ENCODE measurements at places on chromosomes 1 and 21. TPM values are rescaled to one million over a fixed set of nuclear protein-coding genes. Genes with fewer than 3 reads are reported as not detected.

Gene DAB1
- 4.0 TPM for total RNA-seq

Gene PIGR
- total RNA-seq, result not detected

Gene ESPN
- 0.96 TPM for total RNA-seq

- no peak for DNase-seq
Observed at GRCh38 chr1:193614817-193615216, 428.4 kb upstream of the B3GALT2 start.

DNA sequence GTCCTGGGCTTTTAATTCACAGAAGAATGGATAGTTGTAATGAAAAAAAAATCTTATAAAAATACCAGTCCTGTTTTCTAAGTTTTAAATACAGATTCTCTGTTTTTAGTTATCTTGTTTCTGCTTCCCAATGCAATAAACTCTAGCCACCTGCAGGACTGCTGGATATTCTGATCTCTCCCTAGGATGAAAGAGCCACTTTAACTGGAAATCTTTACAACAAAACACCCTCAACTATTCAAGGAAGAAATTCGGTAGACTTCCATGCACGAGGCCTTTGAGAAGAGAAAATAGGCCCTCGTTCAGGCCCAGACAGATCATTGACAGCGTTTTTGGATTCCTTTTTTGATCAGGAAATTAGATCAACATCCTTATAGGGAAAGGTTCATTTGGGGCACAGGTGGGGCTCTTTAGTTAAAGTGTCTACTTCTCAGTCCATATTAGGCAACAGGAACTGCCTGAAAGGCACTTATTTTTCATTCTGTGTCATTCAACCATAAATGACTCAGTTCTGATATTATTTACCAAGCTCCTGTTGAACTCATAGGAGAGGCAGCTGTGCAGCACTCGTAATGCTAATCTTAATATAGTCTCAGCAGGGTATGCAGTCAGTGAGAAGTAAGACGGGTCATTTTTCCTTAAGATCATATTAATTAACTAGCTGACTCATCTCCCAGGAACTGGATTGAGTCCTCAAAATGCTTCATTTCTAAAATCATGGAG is 71.1 kb upstream of the ERRFI1 start:
- peak; percentile 23 for DNase-seq
